Substantia nigra (tissue), 51 donors: ENCODE measurements at places on chromosomes 1 and 21.

DNA sequence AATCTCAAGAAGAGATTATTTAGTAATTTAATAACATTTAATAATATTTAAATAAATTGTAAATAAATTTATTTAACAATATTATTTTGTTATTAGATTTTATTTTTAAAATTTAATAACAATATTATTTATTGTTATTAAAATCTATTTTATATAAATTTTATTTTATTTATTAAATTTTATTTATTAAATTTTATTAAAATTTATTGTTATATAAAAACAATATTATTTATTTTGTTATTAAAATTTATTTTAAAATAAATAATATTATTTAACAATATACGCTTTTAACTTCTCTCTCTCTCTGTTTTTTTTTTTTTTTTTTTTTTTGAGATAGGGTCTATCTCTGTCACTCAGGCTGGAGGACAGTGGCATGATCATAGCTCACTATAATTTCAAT lies 347.1 kb upstream of the LRRC7 start:
- DNase-seq: no peak

GRCh38 chr1:199551967-199552565 lies 475.4 kb upstream of the NR5A2 start:
- peak; percentile 7 for DNase-seq

- no peak for DNase-seq
Observed at GRCh38 chr1:56375326-56375804, 204.0 kb downstream of the PLPP3 start.

GRCh38 chr1:68493193-68493592 lies 3.7 kb downstream of the DEPDC1 start:
- no peak for DNase-seq

GRCh38 chr1:224181453-224181810 lies 1.6 kb upstream of the DEGS1 start:
- no peak for DNase-seq

- DNase-seq: no peak
Observed at GRCh38 chr1:169731446-169731845, 2.4 kb downstream of the SELE start.

DNA sequence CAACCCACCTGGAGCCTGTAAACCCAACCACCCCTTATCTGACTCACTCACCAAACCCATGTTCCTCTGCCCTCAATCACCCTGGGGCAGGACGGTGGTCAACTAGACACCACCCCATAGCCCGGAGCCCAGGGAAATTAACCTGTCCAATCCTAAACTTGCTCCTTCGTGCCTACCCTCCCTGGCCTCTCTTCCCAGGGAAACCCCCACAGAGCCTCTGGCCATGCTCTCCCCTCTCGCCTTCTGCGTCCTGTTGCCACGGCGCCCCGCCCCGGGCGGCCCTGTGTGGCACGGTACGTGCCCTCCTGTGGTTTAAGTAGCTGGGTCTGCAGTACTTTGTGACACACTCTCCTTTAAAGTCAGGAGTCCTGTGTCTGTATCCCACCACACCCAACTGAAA lies 4.0 kb upstream of the FTCD start:
- DNase-seq: no peak

- DNase-seq: no peak
Observed at GRCh38 chr1:221697923-221698425, 43.9 kb downstream of the DUSP10 start.

DNA sequence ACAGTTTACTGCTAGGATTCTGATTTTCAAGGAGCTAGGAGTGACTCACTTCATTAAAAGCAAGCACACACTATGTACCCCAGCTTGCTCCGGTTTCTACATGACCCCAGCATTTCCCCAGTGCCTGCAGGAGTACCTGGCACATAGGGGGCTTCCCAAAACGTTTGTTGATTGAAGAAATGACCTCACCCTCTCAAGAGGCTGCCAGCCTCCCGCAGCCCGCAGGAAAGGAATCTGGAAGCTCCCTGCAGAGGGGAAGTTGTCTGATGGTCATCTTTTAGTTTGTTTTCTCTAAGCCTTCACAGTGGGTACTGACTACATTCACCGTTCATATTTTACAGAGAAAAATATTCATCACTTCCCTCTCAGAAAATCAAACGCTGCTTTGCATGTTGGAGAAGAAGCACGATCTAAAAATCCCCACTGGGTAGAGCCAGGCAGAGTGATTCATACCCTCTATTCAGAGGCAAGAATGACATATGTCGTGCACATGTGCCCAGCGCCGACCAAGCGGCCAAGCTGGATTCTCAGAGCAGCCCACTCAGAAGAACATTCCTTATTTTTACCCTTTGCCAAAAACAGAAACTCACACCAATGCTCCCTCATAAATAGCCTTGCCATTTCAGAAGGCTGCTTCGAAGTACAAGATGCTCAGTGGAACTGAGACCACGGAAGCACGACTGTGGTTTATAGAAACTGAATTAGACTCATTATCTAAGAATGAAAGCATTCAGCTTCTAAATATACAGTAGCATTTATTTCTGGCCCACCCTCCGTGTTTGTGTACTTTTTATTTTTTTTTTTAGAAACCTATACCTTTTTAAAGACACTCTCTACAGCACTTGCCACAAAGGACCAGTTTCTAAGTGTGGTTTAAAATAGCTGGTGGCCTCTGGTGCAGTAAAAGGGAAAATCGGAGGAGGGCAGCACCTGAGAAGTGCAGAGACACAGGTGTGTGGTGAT lies 143.2 kb downstream of the MIS18A start:
- DNase-seq: no peak

- DNase-seq: no peak
Observed at GRCh38 chr1:207817166-207817565, 65.3 kb downstream of the CD46 start.

DNA sequence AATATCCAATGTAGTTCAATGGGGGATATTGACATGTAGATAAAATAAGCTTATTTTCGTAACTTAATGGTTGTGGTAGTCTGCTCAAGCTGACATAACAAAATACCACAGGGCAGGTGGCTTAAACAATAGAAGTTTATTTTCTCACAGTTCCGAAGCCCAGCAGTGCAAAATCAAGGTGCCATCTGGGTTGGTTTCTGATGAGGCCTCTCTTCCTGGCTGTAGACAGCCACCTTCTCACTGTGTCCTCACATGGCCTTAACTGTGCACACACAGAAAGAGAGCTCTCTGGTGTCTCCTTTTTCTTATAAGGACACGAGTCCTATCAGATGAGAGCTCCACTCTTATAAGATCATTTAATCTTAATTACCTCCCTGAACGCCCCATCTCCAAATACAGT lies 64.8 kb upstream of the IPO9 start:
- DNase-seq: no peak

GRCh38 chr21:42426876-42427480 lies 23.3 kb downstream of the UBASH3A start:
- no peak for DNase-seq

DNA sequence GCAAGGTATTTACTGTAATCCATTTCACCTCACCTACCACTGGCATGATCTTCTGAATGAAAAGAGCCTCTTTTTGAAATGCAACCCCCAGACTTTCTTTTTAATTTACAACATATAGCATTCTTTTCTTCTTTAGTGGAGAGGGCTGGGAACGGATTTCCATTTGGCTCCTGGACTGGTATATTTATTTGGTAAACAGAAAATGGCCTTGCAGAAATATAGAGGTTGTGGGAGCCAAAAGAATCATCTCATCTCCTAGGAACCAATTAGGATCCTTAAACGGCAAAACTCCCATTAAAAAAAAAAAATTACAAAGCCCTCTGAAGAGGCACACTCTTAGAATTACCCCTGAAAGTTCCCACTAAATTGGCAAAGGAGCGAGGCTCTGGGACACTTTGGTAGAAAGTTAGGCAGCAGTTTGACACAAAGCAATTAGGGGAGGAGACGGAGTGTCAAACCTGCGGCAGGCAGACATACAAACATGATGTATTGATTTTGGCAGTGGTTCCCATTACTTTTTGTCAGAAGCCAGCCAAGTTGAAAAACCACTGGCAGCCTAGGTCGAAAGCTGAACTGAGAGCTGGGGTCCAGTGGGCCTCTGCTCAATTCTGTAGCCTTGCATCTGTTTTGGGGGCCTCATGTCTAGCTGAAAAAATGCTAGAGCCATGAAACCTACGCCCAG lies 135.1 kb upstream of the MAGI3 start:
- DNase-seq: no peak

GRCh38 chr1:57017717-57018116 lies 51.9 kb upstream of the C8B start:
- DNase-seq: no peak
